KBM-7 (cell line): ENCODE measurements at places on chromosomes 13 and 19.

DNA sequence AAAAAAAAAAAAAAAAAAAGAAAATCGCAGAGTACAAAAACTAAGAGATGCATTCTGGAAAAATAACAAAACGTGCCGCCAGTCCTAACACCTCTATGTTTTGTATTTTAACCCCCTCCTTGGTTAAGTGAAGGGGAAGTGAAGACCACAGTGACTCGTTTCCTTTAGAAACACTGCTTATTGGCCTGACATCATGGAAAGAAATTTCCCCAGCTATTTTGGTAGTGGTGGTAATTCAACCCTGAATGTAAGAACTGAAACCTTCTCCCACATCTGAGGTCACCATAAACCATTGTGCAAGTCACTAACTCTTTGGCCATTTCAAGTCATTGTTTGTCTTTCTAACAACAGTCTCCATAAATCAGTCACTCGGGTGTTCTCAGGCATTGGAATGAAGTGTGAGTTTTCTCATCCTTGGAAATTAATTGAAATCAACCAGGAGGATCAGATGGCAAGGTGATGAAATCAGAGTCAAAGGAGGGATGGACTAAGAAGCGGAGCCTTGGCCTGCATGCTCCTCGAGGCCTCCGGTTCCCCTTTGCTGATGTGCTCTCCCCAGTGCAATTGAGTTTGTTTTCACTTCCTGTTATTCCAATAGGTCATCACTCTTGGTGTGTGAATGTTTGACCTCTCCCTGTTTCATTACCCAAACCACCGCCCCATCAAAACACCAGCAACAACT lies 443.9 kb downstream of the FGF9 start:
- DNase-seq = peak; percentile 94

GRCh38 chr13:89786531-89786930 lies 1561.0 kb upstream of the MIR17HG start:
- no peak for DNase-seq

- DNase-seq = no peak
Measured at GRCh38 chr19:50897191-50897607, 14.0 kb downstream of the KLK4 start.

DNA sequence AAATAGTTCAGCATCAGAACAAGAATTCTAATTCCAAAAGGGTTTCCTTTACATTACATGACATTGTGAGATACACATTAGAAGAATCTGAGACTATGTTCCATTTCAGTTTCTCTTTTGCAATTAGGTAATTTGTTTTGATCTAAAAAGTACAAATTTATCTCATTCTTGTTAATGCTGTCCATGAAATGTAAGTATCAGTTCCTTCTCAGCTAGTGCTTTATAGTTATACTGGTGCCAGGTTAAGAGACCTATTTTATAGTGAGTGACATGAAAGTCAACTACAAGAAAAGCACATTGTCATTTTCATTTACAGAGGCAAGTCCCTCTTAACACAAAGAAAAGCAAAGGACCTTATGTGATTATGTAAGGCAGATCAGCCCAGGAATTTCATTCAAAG lies 43.9 kb downstream of the RCBTB2 start:
- no peak for DNase-seq

GRCh38 chr13:47146136-47146535 lies 249.3 kb upstream of the HTR2A start:
- DNase-seq = no peak

- DNase-seq = peak; percentile 79
Measured at GRCh38 chr19:41821003-41821735, 23.3 kb downstream of the LYPD4 start.

DNA sequence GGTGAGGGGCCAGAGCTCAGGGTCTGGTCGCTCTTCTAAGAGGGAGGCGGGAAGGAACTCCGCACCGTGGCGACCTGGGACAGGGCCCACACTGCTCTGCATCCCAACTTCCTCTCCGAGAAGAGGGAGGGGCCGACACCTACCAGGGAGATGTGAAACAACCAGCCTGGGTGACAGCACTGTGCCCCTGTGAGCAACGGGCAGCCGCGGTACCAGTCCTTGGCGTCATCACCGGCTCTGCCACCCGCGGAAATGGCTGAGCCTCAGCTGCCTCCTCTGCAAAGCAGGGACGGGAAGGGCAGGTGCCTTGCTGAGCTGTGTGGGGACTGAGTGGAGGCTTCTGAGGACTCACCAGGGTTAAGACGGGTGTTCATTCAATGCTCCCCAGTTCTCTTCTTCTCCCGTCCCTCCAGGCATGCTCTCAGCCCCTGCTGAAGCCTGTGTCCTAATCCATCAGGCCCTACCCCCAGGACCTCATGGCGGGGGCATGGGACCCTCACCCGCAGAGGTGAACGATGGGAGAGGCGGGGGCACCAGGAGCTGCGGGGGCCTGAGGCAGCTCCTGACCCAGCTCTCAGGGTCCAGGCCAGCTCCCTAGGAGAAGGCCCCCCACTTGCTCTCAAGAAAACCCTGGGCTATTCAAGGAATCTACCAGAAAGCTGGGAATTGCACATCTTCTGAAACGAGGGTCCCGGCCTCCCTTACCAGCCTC lies 9.3 kb downstream of the ZNF787 start:
- DNase-seq = no peak

- DNase-seq = no peak
Measured at GRCh38 chr13:50676602-50677001, 166.9 kb downstream of the DLEU7 start.

- DNase-seq = no peak
Measured at GRCh38 chr13:31946091-31946770, 85.3 kb upstream of the FRY start.

DNA sequence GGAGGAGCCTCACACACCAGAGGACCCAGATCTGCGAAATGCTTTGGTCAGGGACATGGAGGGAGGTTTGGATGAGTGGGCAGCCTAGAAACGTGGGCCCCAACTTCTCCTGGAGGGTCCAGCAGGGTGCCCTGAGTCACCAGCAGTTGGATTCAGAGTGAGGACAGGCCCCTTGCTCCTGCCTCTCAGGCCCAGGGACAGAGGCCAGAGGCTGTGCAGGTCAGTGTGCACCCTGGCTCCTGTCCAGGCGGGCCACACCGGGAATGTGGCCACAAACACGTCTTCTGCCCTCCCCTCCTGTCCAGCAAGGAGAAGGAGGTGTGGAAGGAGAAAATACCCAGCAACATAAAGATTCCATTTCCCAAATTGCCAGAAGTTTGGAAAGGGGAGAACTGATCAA lies 19.4 kb downstream of the IRS2 start:
- no peak for DNase-seq

DNA sequence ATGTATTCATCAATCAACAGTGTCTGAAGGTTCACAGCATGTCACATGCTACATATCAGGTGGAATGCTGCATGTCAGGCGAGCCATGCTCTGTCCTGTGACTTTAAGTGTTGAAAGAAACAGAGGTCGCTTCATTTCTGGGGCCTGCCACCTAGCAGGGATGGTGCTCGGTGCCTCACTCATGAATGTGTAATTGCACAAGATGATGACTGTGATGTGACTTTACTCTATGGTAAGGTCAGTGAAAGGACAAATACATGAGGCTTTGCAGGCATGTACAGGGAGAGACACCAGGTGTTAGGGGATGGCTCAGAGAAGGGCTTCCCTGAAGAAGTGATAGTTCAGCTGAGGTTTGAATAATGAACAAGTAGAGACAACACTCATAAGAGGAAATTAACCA lies 66.7 kb downstream of the FRY start:
- DNase-seq = no peak

- no peak for DNase-seq
Measured at GRCh38 chr13:85985797-85986196, 186.6 kb upstream of the SLITRK6 start.

- DNase-seq = no peak
Measured at GRCh38 chr13:36548129-36548528, 115.8 kb downstream of the CCNA1 start.

GRCh38 chr13:59710996-59711701 lies 452.6 kb downstream of the DIAPH3 start:
- DNase-seq = no peak

DNA sequence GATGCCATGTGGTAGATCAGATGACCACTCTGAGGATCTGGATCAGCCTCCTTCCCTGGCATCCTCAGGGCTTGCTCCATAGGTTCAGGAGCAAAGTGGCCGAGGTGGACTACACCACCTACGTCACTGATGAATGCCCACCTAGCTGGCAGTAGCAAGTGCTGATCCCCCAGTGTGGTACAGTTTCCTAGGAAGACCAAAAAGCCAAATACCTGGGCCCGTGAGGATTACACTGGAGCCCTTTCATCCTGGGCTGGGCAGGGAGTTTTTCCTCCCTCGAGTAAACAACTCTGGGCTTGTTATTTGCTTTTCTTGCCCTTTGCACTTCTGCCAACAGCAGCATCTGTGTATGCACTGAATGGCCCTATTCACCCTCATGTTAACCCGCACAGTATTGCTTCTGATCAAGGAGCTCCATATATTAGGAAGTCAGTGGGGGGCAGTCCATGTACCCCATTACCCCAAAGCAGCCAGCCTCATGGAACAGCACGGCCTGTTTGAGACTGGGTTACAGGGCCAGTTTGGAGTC lies 3.3 kb upstream of the MYADM start:
- DNase-seq = no peak
